ENCODE measurements at places on chromosomes 12 and 14.

GRCh38 chr12:124537525-124538193, 29.8 kb downstream of the NCOR2 start:
- DNase-seq: no peak

DNA sequence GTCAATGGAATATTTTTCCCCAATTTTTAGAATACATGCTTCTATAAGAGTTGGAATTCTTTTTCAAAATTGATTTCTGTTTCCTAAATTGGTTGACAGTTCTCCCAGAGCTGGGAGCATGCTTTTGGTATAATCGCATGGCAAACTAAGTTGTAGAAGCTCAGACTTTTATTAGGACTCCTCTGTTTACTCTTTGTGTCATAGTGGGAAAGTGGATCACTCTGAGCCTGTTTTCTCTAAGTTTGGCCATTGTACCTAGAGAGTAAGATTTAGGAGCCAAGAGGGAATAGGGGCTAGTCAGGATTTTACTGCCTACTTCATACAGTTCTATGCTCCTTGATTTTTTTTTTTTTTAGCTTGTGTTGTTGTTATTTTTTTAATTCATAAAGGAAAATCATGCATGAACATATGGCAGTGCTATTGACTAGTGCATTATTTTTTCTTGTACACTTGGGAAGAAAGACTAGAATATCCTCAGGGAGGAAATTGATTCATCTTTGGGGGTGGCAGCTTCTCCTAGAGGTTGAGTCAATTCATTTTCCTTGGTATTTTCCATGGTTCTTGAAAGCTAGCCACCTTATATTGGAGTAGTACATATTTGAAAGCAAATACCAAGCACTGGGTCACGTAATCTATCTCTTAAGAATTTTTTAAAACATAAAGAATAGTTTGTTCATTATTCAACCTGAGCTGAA, 77.7 kb upstream of the TRAF3 start:
- DNase-seq: no peak

GRCh38 chr12:49198431-49199155, 9.7 kb upstream of the TUBA1A start:
- DNase-seq: no peak

DNA sequence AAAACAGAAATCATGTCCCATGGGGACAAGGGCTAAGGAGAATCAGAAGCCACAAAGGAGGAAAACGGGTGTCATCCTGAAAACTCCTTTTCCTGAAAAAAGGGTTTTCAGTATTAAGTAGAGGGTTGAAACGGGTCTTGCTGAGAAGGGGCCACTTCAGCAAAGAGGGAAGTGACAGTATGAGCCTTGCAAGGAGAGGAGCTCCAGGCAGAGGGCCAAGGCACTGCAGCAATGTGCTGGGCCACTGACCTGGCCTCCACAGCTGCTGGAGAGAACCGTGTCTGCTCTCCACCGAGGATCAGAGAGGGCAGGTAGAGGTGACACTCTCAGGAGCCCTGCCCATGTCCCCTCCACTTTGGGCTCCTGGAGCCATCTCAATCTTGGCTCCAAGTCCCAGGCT, 103.3 kb downstream of the NCOR2 start:
- DNase-seq: no peak

GRCh38 chr12:84157170-84157569, 755.4 kb downstream of the SLC6A15 start:
- no peak for DNase-seq

DNA sequence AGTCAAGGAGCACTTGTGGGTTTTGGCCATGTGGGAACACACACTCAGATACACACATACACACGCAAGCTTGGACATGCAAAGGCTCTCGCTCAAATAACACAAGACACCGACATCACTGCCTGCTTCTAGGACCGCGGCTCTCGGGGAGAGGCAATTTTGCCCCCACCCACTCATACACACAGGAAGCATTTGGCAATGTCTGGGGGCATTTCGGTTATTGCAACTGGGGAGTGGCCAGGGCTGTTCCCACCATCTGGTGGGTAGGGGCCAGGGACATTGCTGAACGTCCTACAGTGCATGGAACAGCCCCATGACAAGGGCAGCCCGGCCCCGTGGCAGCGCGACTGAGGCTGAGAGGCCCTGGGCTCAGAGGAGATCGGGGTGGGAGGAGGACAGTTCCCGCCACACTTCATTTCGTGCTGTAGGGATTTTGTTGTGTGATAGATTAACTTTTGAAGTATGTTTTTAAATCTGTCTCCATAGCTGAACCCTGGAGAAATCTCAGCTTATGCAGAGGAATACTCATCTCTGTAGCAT, 35.6 kb downstream of the RIMBP2 start:
- DNase-seq: no peak

- no peak for DNase-seq
Measured at GRCh38 chr12:104694161-104694560, 237.4 kb downstream of the CHST11 start.

- DNase-seq: no peak
Measured at GRCh38 chr12:143964-144649, 69.8 kb downstream of the SLC6A12 start.

GRCh38 chr12:109697877-109698468, 15.7 kb upstream of the FAM222A start:
- DNase-seq: no peak

DNA sequence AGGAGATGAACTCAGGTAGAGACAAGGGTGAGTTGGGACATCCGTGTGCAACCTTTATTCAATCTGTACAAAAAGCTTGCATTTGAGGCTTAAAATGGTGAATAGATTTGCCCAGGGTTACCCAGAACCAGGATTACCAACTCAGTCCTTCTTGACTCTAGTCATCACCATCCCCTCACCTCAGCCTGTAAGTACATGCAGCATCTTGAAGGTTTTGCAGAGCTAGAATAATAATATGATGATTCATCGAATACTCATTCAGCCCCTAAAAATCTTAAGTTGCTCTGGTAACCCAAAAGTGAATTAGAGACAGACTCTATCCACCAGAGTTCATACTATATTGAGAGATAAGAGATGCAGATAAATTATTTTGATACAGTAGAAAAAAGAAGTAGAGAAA, 90.3 kb downstream of the NKX2-1 start:
- no peak for DNase-seq

DNA sequence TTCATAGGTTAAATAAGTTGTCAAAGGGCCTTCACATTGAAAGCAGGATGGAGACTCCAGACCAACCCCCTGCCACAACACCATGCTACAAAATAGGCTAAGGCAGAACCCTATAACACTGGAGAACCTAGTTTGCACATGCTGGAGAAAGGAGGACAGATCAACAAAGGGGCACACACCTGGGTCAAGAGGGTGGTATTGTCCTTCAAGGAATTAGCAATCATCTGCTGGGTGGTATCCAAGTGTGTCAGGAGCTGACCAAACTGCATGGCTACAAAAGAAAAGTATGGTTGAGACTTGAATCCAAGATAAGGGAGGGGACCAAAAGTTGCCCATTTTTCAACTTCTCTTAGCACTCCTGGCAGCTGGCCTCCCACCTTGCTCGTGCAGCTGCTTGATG, 9.2 kb downstream of the MBD6 start:
- DNase-seq: no peak

DNA sequence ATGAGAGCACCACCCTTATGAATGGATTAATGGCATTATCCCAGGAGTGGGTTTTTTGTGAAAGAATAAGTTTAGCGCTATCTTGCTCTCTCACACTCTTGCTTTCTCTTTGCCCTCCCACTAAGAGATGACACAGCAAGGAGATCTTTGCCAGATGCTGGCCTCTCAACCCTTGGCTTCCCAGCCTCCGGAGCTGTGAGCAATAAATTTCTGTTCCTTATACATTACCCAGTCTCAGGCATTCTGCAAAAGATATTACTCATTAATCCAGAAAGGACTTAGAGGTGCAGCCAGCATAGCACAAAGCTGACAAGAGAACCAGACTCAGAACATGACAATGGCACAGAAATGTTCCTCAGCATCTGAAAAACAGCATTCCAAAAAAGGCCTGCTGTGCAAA, 190.6 kb downstream of the ITPR2 start:
- DNase-seq: no peak

GRCh38 chr12:47609806-47610205, 96.0 kb downstream of the RPAP3 start:
- DNase-seq: no peak

DNA sequence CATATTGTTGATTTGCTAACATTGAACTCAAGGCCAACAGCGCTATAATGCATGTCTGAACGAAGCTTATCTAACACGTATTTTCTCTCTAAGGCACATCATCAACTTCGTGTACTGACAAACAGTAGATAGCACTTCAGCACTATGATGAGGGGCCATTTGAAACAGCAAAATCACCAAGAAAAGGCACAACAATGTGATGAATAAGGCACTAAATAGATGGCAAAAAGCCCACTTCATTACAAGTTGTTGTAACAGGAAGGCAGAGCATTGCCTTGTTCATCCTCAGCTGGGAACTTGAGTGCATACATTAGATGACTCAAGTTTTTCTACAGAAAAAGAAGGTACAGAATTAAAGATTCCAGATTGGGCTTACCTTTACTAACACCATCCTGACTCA, 75.2 kb downstream of the LIN7A start:
- no peak for DNase-seq

DNA sequence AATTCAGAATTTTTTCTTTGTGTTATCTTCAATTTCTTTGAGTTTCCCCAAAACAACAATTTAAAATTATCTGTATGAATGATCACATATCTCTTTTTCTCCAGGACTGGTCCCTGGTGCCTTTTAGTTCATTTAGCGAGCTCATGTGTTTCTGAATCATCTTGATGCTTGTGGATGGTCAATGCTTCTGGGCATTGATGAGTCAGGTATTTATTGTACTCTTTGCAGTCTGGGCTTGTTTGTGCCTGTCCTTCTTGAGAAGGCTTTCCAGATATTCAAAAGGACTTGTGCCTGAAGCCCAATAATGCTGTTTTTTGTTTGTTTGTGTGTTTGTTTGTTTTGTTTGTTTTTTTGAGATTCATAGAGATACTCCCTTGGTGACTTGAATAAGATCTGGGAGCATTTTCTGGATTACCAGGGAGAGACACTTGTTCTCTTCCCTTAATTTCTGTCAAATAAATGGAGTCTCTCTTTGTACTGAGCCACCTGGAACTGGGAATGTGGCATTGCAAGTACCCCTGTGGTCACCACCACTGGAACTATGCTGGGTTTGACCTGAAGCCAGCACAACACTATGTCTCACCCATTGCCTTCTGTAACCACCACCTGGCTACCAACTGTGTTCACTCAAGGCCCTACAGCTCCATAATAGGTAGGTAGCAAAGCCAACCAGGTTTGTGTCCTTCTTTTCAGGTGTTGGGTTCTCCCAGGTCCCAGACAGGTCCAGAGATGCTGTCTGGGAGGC, 56.3 kb downstream of the SLC6A15 start:
- no peak for DNase-seq

- DNase-seq: no peak
Measured at GRCh38 chr12:98422359-98422758, 93.0 kb upstream of the TMPO start.

GRCh38 chr12:2833810-2834209, 1.0 kb downstream of the NRIP2 start:
- no peak for DNase-seq

GRCh38 chr12:70045036-70045435, 198.2 kb upstream of the CNOT2 start:
- no peak for DNase-seq

- no peak for DNase-seq
Measured at GRCh38 chr14:74267588-74267987, 28.3 kb downstream of the VSX2 start.

- peak; percentile 72 for DNase-seq
Measured at GRCh38 chr12:20370014-20370386, 1.7 kb downstream of the PDE3A start.

DNA sequence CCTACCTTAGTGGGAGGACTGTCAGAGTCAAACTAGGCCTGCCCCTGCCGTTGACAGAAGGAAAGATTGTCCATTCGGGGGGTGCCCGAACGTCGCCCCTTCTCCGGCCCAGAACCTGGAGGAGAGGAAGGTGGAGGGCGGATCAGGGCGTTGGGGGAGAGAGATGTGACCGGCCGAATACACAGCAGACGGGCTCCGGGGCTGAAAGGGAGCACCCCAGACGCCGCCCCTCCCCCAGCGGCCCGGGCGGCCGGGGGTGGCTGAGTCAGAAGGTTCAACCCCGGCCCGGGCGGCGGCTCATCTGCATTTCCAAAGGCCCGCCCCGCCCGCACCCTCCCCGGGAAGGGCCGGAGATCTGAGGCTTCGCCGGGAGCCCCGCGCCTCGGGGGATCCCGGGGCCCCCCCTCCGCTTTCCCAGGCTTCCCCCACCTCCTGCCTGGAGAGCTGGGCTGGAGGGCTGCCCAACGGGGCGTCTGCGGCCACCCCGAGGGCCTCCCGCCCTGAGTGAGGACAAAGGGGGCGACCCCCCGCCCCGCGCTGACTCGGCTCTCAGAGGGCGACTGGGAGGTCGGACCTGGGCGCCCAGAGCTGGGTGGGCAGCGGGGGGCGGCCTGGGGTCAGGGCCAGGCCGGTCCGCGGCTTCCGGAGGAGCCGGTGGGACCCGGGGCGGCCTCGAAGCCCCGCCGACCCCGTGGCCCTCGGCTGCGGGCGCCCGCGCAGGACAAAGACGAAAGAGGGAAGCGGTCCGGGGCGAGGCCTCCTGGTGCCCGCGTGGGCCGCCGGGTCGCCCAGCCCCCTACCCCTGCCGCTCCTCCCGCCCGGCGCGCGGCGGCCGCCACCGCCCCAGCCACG, 3.7 kb upstream of the SETD1B start:
- DNase-seq: peak; percentile 96

DNA sequence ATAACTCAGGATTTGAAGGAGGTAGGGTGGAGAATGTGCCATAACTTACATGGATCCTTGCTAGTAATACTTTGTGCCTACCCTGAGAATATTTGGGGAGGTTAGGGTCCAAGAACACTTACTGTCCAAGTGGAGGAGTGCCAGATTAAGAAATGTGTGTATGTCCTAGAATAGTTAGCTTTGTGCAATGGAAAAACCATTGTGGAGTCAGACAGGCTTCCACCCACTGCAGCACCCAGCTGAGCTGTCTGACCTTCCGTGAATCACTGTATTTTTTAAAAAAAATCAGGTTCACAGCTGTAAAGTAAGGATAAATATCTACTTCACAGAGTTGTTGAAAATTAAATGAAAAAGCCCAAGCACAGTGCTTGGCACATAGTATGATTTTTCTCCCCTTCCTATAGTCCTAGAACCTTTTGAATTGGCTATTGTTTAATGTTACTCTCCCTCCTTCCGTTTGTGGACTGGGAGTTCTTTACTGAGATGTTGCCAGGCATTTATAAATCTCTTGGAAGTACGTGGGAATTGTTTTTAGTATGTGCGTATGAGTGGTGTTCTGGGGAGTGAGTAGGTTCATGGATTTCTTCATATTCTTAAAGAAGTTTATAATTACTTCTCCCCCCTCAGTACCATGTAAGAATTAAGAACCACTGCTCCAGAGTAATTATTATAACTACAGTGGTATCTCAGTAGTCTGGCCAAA, 9.2 kb downstream of the RAB21 start:
- DNase-seq: no peak

DNA sequence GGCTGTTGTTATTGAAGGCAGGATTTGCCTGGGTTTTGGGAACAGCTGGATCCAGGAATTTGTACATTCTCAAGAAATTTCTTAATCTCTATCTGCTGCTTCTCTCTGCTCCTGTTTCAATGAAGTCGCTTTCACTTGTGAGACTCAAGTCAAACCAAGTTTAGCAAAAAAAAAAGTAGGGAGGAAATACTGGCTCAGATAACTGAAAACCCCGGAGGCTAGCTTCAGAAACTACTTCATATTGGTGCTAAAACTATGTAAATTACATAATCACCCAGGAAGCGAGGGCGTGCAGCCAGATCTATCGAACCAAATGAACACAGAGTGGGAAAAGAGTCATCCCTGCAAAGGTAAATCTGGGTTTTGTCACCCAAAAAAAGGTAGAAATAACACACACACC, 68.3 kb upstream of the FICD start:
- no peak for DNase-seq

GRCh38 chr14:49972823-49973222, 79.9 kb downstream of the ARF6 start:
- no peak for DNase-seq
